ENCODE measurements at places on chromosomes 5 and 9. TPM values are rescaled to one million over a fixed set of nuclear protein-coding genes. Genes with fewer than 3 reads are reported as not detected.

Gene ANGPTL2
- 3.1 TPM for total RNA-seq

Gene CDKN2B
- 6.0 TPM for total RNA-seq

Gene LAMC3
- total RNA-seq, result 16.8 TPM

Gene CYSRT1
- not detected for total RNA-seq

Gene SAPCD2
- total RNA-seq, result 0.78 TPM

Gene CLIC3
- not detected for total RNA-seq

Gene CD274
- 1.6 TPM for total RNA-seq

DNA sequence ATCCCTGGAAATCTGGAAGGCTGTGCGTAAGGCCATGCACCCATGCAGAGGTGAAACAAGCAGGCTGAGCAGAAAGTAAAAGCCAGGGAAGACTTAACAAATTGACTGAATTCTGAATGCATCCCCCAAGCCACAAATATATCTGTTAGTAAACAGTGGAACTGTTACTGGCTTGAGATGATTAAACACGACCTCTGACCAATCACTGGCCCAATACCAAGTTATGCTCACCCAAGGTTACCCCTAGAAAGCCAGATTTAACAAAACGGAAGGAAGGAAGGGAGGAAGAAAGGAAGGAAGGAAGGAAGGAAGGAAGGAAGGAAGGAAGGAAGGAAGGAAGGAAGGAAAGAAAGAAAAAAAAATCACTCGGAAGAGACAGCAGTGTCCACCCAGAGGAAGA lies 215.8 kb upstream of the CCNG1 start:
- DNase-seq, result no peak

- DNase-seq, result no peak
Observed at GRCh38 chr9:122036408-122036807, 56.7 kb downstream of the TTLL11 start.

DNA sequence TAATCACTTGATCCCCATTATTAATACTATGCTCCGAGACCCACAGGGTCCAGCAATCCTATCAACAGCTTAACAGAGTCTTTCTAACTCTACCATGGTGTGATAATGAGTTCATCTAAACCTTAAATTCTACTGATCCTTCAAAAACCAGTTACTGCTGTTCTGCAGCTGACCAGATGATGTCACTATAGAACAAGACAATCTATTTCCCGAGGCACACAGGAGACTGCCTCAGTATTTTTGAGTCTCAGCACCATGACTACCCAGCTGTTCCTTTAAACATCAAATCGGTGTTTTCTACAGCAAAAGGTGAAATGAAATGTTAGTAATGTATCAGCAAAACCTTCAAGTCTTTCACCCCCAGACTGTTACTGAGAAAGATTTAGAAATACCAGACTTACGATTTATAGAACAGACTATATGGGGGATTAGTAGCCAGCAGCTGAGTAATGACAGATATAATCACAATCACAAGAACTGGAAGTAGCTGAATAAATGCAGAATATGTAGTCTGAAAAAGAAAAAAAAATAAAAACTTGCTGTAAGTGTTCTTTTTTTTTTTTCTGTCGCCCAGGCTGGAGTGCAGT lies 16.9 kb downstream of the DNAJC18 start:
- peak; percentile 49 for DNase-seq

- DNase-seq, result no peak
Observed at GRCh38 chr9:76082057-76082456, 191.6 kb downstream of the PCSK5 start.

- peak; percentile 44 for DNase-seq
Observed at GRCh38 chr5:154271936-154272514, 81.5 kb downstream of the GALNT10 start.

DNA sequence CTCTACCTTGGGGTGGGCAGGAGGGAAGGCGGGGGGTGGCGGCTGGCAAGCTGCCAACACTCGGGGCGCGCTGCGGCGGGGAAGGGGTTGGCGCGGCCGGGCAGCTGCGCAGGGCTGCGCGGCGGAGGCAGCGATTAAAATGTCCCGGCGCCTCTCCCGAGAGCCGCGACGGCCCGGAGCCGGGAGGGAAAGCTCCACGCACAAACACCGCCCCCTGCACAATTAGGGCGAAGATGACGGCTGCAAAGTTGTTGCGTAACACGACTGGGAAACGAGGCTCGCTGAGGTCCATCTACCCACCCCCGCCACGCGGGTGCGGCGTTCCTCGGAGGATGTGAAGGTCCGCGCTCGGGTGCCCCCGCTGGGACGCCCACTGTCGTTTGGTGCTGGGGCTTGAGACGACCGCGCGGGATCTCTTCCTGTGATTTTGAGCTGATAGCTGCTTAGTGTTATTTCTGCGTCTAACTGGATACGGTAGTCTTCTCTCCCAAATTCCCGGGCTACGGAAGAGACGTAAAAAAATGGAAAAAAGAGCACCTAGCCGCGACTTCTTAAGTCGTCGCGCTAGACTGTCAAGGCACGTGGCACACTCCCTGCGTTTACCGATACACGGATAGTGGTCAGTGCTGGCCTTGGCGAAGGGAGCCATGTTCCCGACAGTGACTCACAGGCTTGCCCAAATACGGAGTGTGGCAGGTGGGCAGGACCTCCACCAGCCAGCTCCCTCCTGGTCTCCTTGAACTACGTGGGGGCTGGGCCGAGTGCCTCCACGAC lies 958 bp upstream of the NFIL3 start:
- peak; percentile 88 for DNase-seq

DNA sequence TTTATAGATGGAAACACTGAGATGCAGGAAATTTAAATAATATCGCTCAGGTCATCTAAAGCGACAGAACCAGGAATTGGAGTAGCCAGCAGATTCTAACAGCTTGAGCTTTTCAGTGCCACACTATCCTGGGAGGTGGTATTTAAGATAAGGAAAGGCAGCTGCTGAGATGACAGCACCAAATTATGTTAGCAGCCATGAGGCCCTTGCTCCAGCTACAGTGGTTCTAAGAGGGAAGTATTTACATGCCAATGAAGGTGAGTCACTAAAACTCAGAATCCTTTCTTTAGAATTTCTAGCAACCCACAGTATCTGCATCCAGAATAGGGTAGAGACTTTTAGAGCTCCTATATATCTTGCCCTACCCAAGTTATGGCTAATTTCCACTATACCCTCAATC lies 127.0 kb upstream of the VLDLR start:
- no peak for DNase-seq

DNA sequence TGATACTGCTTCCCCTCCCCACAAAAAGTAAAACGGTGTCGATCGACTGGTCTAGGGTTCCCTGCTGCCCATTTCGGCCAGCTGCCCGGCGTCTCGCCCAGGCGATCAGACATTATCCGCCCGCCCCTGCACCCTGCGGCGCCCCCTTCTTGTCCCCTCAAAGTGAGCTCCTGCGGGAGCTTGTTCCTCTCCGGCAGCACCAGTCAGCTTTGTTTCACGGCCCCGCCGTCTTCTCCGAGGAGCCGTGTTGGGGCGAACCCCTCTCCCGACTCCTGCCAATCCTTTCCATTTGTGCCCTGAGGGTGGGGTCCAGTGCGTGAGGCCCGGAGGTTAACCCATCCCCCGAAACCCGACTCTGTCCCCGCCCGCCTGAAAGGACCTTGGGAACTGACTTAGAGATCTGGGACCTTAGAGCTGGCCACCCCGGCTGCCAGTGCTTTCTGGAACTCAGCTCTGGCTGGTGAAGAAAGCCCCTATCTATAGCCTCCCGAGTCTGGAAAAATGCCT lies 518 bp downstream of the UBE2B start:
- DNase-seq, result peak; percentile 81

DNA sequence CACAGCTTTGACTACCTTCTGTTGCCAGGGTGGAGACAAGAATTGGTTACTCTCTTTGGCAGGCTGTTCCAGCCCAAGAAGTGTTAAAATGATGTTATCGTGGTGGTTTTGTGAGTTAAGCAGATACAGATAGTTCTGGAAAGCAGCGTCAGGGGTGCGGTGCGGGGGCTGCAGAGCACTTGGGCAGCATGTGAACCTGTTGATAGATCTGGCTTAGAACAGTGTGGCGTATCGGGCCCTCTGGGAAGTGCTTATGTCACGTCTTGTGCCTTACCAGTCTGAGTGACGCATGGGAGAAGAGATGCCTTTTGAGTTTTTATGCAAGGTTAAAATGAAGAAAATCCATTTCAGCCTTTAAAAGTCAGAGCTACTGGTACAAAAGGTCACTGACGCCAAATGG lies 152.5 kb downstream of the PRKACG start:
- DNase-seq, result no peak

GRCh38 chr5:134175921-134176510 lies 734 bp downstream of the SKP1 start:
- no peak for DNase-seq

- DNase-seq, result peak; percentile 37
Observed at GRCh38 chr5:55407059-55407684, 99.4 kb downstream of the MTREX start.

DNA sequence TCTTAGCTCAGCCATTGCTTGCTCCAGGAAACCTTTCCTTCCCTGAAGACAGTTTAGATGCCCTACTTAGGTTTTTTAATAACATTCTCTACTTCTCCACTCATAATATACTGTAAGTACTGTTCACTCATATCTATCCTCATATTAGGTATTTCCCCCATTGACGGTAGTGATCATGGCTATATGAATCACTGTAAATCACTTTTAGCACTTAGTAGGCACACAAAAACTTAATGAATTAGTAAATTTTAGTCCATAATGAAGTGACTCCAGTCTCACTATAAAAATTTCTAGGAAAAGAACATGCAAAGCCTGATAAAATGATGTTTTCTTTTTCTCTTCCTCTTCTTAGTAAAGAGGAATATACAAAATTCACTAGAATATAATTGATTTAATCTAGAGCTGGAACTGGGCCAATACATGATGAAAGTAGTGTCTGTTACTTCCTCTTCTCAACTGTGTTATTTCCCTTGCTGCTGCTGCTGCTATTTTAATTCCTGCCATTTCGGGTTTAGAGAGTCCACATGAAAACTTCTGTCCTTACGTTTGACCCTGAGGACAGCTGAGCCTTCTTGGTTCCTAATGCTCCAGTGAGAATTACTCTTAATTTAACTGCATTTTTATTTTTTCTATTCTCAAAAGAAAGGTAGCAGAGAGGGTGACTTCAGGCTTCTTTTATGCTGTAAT lies 73.5 kb downstream of the LNPEP start:
- DNase-seq, result no peak

DNA sequence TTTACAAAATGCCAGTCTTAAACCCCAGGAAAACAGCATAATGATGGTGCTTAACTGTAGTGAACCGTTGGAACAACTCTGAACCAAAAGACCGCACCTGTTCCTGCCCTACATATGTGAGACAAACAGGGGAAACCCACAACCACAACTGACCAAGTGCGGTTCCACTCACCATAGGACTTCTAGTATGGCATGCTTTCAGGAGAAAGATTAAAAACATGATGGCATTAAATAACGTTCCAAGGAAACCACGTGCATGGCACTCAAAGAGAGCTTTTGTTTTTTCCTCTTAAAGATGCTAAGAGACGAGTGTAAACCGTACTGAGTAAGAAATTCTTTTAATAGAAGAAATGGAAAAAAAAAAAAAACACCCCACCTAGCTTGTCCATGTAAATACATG lies 119.8 kb downstream of the SSBP2 start:
- DNase-seq, result no peak

DNA sequence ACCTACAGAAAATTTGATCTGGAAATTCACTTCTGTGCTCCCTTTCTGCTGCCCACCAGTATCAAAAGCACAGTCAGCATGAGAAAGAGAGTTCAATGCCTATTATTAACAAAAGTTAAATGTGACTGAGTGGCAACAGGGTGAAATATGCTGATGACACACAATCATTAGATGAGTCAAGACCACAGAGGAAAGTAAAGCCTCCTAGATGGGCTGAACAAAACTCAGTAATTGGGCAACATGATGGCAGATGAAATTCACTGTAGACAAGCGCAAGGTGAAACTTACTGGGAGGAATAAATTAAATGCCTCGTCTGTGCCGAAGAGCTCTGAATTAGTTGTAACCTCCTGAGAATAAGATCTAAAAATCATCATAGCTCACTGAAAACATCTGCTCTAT lies 752.8 kb downstream of the IRX1 start:
- DNase-seq, result no peak

DNA sequence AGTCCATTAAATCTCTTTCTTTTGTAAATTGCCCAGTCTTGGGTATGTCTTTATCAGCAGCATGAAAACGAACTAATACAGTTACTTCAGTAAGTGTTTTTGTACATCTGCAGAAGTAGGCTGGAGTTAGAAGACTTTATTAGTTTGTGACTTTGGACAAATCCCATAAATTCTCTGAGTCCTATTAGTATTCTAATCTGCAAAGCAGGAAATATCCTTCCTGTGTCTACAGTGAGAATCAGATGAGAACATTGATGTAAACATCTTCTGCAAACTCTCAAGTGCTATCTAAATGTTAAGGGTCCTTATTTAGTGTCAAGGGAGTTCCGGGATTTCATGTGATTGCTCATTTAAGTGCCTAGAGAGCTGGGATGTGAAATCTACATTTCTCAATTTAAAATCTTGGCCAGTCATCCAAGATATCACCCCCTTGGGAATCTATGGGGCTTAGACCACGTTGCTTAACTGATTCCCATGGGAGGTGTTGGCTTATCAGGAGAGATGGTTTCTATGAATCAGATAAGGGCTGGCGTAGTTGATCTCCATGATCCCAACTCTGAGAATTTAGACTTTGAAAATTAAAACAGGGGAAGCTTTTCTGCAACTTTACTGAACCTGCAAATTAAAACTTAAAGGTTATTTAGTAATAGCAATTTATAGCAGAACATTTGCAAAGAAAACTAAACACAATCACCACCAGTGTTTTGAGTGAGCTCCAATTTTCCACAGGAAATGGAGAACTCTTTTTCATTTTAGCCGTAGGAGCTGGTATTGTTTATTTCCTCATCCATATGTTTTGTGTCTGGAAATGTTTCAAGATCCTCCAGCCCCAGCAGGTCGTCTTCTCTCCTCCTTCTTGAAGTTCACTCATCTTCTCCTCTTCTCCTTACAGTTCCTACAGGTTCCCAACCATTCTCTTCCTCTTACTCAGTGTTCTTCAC lies 241.6 kb upstream of the CD180 start:
- no peak for DNase-seq

DNA sequence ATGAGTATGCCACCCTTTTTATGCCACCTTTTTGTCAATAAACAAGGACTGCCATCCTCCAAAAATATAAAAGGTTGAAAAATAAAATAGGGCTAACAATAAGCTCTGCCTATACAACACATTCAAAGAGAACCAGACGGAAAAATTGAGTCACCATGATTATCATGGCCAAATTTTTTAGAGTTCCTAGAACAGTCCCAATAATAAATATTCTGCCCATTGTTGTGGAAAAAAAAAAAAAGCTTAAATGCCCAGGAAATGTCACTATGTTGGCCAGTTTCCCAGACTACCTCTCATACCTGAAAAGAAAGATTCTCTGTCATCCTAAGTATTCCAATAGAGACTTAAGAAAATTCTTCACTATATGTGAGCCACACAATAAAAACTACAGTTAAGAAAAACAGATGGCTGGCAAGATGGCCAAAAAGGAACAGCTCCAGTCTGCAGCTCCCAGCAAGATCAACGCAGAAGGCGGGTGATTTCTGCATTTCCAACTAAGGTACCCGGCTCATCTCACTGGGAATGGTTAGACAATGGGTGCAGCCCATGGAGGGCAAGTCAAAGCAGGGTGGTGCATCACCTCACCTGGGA lies 149.0 kb downstream of the TMEM161B start:
- no peak for DNase-seq

Data from body of pancreas (tissue), 4 donors.